ENCODE measurements at places on chromosomes 6 and 20.

DNA sequence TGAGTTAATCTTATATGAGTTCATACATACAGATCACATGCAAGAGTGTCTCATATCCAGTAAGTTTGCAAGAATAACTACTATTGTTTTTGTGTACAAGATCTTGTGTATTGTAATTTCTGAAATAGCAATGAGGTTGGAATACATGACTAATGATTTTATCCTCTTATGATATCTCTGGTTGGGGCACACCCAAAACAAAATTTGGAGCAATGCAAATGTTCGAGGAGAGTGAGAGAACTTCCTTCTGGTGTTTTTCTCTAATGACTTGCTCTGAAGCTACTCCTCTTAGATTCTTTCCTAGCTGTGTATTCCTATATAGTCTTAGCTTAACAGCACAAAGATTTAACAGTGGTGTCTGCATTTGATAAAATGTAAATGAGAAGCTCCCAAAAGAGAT lies 252.5 kb downstream of the LAMA2 start:
- no peak overlapping the region for H3K4me3 ChIP-seq
- no peaks in the 10 kb centered on the region for H3K4me1 ChIP-seq
- DNase-seq, result no peak

DNA sequence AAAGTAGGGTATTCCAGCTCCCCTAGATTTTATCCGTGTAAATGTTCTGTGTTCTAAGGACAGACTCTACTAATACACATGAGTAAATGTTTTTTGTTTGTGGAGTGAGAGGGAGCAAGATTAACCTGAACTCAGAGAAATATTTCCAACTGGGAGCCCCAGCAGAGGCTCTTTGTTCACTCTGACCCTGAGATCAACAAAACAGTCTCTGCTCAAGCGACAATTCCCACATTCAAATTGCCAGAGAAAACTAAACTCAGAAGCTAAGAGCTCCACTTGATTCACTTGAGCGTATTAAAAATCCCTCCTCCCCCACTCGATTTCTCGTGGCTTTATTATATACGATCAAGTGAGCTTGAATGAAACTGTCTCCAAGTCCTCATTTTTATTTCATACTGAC lies 413.9 kb upstream of the JARID2 start:
- peaks cover 6% of the 10 kb centered on the region for H3K27me3 ChIP-seq
- H3K4me3 ChIP-seq, result no peak overlapping the region
- H3K4me1 ChIP-seq, result no peaks in the 10 kb centered on the region
- peaks cover 5% of the 10 kb centered on the region for H3K36me3 ChIP-seq
- no peak overlapping the region for H3K27ac ChIP-seq

DNA sequence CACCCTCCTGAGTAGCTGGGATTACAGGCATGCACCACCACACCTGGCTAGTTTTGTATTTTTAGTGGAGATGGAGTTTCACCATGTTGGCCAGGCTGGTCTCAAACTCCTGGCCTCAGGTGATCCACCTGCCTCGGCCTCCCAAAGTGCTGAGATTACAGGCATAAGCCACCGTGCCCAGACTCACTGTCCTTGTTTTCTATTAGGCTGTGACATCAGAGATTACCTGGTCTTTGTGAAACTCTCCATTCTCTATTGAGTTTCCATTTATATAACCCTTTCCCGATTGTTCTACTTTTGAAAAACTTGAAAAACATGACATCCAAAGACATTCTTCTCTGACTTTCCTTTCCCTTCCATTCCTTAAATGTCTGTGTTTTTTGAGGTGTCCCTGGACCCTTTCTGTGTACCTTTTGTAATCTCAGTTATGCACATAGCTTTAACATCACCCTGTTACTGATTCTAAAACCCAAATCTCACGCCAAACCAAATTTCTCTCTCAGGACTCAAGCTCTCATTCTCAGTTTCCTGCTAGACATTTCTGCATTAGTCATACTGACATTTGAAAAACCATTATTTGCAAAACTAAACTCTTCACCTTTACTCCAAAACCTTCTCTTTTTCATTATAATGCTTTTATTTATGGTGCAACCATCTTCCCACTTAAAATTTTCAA lies 137.0 kb downstream of the KHDC1L start:
- H3K36me3 ChIP-seq, result no peaks in the 10 kb centered on the region
- no peak for DNase-seq
- no peak overlapping the region for H3K27ac ChIP-seq
- no peaks in the 10 kb centered on the region for H3K27me3 ChIP-seq

- peaks cover 3% of the 10 kb centered on the region for H3K4me1 ChIP-seq
- no peaks in the 10 kb centered on the region for H3K36me3 ChIP-seq
- no peak for DNase-seq
- H3K27ac ChIP-seq, result no peak overlapping the region
Measured at GRCh38 chr6:144265061-144265357, 20.1 kb upstream of the UTRN start.

DNA sequence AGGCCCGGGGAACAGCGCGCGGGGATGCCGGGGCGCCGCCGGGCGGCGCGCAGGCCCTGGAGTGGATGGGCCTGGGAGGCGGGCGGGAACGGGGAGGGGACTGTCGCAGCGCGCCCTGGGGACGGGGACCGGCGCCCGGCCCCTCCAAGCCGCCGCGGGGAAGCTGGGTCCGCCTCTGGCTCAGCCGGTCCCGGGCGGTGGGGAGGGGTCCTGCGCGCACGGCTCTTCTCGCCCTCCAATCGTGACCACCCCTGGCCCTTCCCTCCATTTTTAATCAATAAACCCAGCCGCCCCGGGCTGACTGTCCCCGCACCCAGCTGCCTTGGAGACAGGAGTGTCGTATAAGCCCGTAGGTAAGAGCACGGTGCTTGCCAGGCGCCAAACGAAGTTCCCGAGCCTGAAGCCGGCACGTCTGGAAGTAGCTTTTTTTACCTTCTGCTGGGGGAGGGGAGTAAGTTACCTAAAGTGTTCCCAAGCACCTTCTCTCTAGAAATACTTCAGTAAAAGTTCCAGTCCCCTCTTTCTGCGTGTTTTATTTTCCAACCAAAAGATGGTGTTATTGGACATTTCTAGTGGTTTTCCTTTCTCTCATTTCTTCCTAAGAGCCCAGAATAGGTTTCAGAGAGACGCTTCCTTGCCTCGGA lies 780 bp upstream of the TAF4 start:
- peak overlapping the region; percentile 92 for H3K4me3 ChIP-seq
- peaks cover 6% of the 10 kb centered on the region for H3K27me3 ChIP-seq
- DNase-seq, result peak; percentile 91
- H3K4me1 ChIP-seq, result peaks cover 20% of the 10 kb centered on the region

DNA sequence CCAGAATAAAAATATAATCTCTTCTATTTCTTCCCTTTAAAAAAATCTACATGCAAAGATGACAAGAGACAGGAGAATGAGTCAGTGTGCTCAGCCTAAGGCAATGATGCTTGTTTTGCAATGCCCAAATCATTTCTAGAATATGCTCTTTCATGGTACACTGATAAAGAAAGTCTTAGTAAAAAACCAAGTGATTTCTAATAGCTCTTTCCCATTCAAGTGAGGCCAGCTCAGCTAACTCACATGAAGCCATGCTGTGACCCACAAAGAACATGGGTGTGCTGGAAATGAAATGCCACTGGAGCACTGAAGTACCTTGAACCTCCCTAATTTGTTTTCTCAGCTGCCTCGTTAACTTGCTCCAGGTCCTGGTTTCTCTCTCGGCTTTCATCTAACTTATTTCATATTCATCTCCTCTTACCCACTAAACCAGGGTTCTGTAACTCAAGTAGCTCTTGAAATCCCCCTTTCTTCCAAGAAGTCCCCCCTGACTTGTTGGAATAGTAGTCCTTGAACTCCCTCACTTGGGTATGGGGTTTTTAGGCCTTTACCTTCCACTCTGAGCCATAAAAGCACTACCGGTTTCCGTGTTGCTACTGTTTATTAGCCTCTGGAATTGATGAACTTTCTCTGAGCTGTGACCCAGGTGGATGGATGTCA lies 92.7 kb downstream of the IRF4 start:
- H3K4me1 ChIP-seq, result peaks cover 7% of the 10 kb centered on the region
- peaks cover 18% of the 10 kb centered on the region for H3K36me3 ChIP-seq
- no peak for DNase-seq
- no peak overlapping the region for H3K4me3 ChIP-seq

DNA sequence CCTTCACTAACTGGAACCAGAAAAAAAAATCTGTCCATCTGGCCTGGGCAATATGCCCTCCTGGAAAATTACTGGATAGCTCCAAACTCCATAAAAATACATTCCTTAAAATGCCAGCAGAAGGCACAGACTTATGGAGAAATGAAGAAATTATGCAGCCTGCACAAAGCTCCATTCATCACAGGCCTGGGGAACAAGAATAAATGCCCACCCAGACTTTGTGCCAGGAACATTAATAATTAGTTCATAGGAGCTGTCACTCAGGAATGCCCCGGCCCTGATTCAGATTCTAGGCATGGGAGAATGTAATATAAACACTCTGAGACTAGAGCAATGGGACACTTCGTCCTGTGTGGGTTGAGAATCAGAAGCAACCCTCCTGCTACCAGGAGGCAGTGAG lies 199.3 kb downstream of the OTOR start:
- H3K27me3 ChIP-seq, result peaks cover 2% of the 10 kb centered on the region
- no peak for DNase-seq
- no peak overlapping the region for H3K27ac ChIP-seq
- no peaks in the 10 kb centered on the region for H3K4me1 ChIP-seq
- H3K36me3 ChIP-seq, result no peaks in the 10 kb centered on the region

DNA sequence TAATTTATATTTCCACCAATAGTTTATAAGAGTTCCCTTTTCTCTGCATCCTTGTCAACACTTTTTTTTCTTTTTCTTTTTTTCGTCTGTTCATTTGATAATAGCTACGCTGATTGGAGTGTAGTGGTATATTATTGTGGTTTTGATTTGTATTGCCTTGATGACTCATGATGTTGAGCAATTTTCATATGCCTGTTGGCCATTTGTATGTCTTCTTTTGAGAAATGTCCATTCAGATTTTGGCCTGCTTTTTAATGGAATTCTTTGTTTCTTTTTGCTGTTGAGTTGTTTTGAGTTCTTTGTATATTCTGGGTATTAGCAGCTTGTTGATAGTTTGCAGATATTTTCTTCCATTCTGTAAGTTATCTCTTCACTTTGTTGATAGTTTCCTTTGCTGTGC lies 773.4 kb downstream of the KIF16B start:
- no peak overlapping the region for H3K27ac ChIP-seq
- no peak for DNase-seq
- H3K36me3 ChIP-seq, result no peaks in the 10 kb centered on the region
- no peak overlapping the region for H3K4me3 ChIP-seq
- no peaks in the 10 kb centered on the region for H3K27me3 ChIP-seq

- H3K36me3 ChIP-seq, result peaks cover 5% of the 10 kb centered on the region
- H3K4me1 ChIP-seq, result peaks cover 9% of the 10 kb centered on the region
- H3K27me3 ChIP-seq, result peaks cover 6% of the 10 kb centered on the region
Measured at GRCh38 chr20:57426271-57426689, 35.1 kb downstream of the RBM38 start.

DNA sequence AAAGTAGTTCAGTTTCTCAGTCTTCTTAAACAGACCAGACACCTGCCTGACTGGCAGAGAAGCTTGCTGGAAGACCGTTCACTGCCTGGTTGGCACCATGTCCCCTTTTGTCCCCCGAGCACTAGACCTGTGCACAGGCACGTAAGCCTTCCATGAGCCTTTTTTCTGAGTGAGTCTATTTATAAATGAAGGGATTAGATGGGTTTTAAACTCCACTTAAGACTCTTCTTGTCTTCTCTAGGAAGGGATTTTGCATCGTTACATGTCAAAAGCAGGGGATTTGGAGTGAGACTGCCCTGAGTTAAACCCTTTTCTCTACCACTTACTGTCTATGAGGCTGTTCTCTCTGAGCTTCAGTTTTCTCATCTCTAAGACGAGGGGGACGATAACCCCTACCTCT lies 37.6 kb downstream of the STK35 start:
- no peak overlapping the region for H3K4me3 ChIP-seq
- H3K27ac ChIP-seq, result no peak overlapping the region
- peaks cover 8% of the 10 kb centered on the region for H3K4me1 ChIP-seq
- no peaks in the 10 kb centered on the region for H3K27me3 ChIP-seq
- no peak for DNase-seq
- no peaks in the 10 kb centered on the region for H3K36me3 ChIP-seq

DNA sequence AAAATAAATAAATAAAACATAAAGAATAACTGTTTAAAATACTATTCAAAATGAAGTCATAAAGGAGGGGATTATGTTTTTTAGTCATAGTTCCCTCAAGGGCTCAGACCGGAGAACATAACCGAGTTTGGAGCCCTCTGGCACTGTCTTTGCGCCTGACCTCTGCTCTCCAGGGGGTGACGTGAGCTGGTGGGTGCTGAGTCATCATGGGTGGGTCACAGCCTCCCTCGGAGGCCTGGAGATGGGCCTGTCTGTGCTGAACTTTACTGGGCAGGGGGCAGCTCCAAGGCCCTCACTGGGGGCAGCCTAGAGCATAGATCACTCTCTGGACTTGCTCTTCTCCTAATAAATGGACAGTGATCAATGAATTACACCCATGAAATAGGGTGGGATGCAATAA lies 3.1 kb upstream of the MAVS start:
- H3K4me1 ChIP-seq, result peaks cover 2% of the 10 kb centered on the region
- no peak overlapping the region for H3K4me3 ChIP-seq
- no peak overlapping the region for H3K27ac ChIP-seq
- H3K27me3 ChIP-seq, result peaks cover 5% of the 10 kb centered on the region

DNA sequence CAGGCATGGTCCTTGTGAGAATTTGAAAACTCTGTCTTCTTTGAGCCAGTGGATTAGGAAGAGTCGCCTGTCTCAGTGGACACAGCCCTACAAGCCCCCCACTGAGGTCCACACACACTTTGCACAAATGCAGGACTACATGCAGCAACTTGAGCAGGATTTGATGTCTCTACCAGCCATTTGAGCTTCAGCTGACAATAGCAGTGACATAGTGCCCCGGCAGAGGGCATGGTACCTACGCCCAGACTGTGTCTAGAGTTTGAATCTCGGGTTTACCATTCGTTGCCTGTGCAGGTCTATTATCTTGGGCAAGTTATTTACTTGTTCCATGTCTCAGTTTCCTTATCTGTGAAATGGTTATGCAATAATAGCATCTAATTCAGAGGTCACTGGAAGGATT lies 580.1 kb downstream of the TFAP2B start:
- H3K27me3 ChIP-seq, result no peaks in the 10 kb centered on the region
- no peak overlapping the region for H3K27ac ChIP-seq
- H3K4me1 ChIP-seq, result no peaks in the 10 kb centered on the region

DNA sequence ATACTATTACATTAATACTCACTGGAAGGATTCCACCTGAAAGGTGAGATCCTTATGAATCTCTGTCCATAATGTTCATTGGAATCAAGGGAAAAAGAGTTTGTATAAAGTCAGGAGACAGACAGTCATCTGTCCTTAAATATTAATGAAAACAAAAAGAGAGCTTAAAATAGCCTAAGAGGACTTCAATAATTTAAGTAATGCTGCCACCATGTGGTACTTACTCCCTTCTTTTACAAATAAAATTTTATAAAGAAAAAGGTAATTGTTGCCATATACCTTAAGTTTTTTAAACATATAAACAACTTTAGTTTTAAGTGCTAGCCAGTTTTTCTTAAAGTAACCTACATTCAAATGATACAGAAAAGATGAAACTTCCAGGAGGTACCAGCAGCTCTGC lies 5.1 kb downstream of the BLOC1S5 start:
- no peak overlapping the region for H3K4me3 ChIP-seq
- no peak for DNase-seq
- no peak overlapping the region for H3K27ac ChIP-seq
- no peaks in the 10 kb centered on the region for H3K4me1 ChIP-seq

- H3K4me3 ChIP-seq, result no peak overlapping the region
- no peaks in the 10 kb centered on the region for H3K4me1 ChIP-seq
- DNase-seq, result no peak
- H3K27ac ChIP-seq, result no peak overlapping the region
- H3K27me3 ChIP-seq, result no peaks in the 10 kb centered on the region
Measured at GRCh38 chr20:19081937-19082336, 130.5 kb upstream of the SLC24A3 start.

- no peak overlapping the region for H3K4me3 ChIP-seq
- no peak for DNase-seq
- H3K36me3 ChIP-seq, result peaks cover 20% of the 10 kb centered on the region
- H3K27me3 ChIP-seq, result peaks cover 4% of the 10 kb centered on the region
- H3K27ac ChIP-seq, result no peak overlapping the region
- H3K4me1 ChIP-seq, result peaks cover 2% of the 10 kb centered on the region
Measured at GRCh38 chr6:157699777-157700636, 123.0 kb upstream of the SNX9 start.

Data from glutamatergic neuron (in vitro differentiated cells).